Activated CD4-positive, alpha-beta T cell treated with anti-CD3 and anti-CD28 coated beads for 48 hours (primary cell): ENCODE measurements at places on chromosomes 2 and 18.

- no peak for DNase-seq
Observed at GRCh38 chr2:128327180-128327964, 8.7 kb upstream of the HS6ST1 start.

DNA sequence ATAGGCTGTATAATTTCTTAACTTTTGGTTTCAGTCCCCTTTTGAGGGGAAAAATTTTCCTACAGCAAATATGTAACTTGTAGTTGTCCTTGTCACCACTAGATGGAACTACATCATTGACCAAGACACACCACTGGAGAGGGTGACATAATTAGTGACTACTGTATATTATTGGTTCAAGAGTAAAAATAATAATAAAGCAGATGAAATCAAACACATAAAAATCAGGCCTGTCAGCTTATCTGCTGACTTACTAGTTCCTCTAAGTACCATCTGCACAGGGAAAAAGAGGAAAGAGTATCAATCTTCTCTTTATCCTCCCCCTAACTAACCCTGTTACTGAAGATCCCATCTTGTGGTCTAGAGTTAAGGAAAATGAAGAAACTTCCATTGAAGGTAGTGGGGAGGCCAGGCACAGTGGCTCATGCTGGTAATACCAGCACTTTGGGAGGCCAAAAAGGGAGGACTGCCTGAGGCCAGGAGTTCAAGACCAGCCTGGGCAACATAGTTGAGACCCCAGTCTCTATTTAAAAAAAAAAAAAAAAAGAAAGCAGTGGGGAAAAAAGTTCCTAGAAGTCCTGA lies 29.6 kb upstream of the ENOSF1 start:
- no peak for DNase-seq

DNA sequence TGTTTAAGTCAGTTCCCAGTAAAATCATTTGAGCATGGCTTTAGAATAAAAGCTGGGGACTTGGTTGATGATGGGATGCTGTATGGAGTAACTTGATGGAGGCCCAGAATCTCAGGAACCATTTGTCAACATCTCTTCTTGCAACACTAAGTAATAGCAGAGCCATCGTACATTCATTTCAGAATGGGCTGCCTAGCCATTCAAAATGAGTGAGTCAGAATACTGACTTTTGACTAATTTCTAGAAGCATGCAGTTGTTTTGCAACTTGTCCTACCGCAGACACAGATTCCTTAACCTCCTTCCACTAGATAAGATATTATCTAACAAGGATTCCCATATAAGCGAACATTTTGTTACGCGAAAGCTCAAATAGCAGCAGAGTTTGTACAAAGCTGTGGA lies 229.5 kb downstream of the CNTNAP5 start:
- DNase-seq = no peak

- DNase-seq = no peak
Observed at GRCh38 chr18:32446780-32447179, 23.9 kb downstream of the GAREM1 start.

- DNase-seq = no peak
Observed at GRCh38 chr2:98884658-98885057, 51.4 kb downstream of the CRACDL start.

DNA sequence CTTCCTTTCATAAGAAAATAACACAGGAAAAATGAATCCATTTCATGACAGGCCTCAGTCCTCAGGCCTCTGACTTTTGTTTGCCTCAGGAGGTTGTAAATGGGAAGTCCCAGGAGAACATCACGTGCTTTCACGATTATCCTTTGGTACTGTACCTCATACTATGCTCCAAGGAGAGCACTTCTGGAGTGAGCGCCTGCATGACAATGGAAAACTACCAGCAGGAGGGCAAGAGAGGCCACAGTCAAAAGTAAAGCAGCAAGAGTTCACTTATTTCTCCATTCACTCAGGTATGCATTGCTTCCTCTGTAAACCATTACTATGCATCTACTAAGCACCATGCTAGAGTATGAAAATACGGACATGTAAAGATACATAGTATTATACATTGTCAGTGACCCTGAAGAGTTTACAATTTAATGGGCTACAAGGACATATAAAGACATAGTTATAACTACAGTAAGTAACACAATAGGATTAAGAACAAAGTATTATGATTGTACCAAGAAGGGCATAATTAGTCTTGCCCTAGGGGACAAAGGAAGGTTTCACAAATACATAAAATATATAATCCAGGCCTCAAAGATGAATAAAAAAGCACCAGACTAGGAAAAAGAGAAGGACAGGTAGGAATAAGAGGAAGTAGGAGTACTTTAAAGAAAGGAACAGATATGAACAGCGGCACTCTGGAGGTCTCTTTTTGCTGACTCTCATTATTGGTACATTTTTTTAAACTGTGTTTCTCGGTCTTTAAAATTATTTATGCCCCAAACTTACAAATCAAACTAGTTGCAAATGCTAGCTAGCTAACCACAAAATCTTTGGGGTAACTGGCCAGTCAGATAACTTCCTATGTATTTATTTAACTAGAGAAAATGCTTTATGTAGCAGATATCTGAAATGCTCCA lies 806.7 kb downstream of the NRXN1 start:
- no peak for DNase-seq

DNA sequence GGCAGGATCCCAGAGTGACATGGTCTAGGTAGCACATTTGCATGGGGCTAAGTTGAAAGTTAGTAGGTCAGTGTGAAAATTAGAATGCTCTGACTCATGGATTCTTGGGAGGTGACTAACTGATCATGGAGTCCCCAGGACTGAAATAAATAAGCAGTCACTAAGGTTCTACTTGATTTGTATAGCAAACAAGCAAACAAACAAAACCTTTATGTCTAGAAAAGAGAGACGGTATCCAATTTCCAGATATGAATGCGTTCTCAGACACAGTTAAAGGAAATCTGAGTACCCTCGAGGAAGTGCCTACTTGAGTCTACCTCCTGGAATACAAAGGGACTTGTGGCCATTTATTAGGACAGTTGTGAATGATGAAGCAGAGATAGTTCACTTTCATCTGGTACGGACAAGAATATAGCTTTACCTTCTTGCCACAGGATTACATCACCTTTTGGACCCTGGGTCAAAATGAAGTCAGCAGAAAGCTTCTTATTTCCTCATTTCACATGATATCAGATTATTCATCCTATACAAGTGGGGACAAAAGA lies 54.3 kb upstream of the AGPS start:
- no peak for DNase-seq

DNA sequence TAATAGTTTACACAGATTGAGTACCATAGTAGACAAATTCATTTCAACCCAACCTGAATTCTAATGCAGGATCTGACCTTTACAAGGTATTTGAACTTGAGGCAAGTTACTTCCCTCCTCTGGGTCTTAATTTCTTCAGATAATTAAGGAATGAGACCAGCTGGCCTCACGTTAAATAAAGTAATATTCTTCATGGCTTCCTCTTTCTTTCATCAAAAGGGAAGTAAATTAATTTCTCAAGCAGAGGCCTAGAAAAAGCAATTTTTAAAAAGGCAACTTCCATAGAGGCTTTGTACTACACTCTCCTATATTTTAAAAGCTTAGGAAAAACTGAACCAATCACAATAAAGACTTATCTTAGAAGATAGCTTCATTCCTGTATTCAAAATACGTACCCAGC lies 109.2 kb downstream of the EXOC6B start:
- DNase-seq = no peak

DNA sequence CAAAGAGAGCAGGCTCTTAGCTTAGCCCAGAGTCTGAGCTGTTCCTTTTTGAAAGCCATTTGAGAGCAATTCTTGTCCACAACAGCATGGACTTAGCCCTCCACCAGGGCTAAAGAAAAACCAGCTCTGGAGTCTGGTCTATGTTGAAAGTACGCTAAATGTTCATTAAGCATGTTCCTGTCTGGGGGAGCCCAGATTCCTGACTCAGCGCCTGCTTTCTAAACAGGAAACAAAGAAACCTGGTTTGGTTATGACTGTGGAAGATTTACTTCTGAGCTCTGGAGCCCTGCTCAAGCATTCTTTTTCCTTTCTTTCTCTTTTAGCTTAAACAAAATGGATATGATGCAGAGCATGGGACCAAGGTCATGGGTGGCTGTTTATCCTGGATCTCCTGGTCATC lies 279.8 kb downstream of the RBM43 start:
- DNase-seq = peak; percentile 3

GRCh38 chr2:212727751-212728150 lies 189.1 kb upstream of the ERBB4 start:
- DNase-seq = peak; percentile 11

- DNase-seq = no peak
Observed at GRCh38 chr2:160460333-160460731, 33.3 kb downstream of the RBMS1 start.

- no peak for DNase-seq
Observed at GRCh38 chr2:15041429-15041837, 408.9 kb downstream of the LRATD1 start.

- DNase-seq = peak; percentile 33
Observed at GRCh38 chr18:59881728-59882656, 17.8 kb upstream of the PMAIP1 start.

- no peak for DNase-seq
Observed at GRCh38 chr2:126392889-126393288, 263.1 kb upstream of the GYPC start.

DNA sequence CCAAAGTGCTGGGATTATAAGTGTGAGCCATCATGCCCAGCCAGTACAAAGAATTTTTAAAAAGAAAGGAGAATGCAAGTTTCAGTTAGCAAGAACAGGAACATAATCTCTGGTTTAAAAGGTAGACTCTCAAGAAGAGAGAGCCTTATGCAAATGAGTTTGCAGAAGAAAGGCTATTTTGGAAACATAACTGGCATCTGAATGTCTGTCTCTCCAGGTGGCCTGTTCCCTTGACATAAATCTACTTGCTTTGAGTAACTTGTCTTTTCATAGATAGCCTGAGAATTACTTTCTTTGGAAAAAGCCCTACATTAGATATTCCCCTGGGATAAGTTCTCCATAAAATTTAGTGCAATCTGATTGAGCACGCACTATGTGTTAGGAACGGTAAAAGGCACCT lies 109.6 kb downstream of the ICOS start:
- DNase-seq = no peak

GRCh38 chr2:100945930-100946607 lies 56.0 kb upstream of the RPL31 start:
- DNase-seq = no peak

DNA sequence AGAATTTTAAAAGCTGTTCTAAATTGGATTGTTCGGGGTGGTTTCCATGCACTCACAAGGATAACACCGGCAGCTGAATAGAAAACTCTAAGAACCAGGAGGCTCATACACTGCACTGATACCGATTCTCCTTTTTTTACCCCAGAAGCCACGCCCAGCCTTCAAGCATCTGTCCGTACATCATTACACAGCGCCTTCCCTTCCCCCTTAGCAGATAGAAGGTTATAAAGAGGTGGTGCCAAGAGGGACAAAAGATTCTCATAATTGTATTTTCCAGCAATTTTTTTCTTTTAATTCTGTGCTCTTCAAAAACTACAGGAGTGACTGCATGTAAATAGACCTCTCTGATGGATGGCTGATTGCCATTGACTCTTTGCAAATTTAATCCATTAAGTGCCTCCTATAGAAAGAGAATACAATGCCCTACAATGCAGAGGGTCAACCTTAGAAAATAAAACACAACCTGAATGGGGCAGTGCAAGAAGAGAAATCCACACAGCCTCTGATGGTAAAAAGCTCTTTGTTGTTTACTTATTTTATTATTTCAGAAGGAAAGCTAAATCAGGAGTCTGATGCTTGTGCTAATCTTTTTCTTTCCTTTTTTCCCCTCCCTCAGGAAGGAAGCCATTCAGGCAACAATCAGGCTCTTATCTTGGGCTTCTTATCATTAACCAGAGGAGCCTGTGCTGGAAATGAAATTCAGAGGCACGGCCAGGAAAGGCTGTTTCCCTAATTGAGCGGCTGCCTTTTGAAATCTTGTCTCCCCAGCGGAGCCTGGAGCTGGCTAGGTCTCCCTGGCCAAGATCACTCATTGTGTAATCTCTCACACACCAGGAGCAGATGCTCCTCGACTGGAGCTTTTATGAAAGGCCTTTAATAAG lies 198.9 kb upstream of the NABP1 start:
- DNase-seq = no peak

- DNase-seq = no peak
Observed at GRCh38 chr2:203758841-203759689, 52.6 kb downstream of the CD28 start.

- DNase-seq = no peak
Observed at GRCh38 chr18:58603375-58604067, 25.4 kb downstream of the ALPK2 start.

- no peak for DNase-seq
Observed at GRCh38 chr2:42048299-42049220, 739 bp downstream of the PKDCC start.

GRCh38 chr2:206823178-206823577 lies 57.8 kb downstream of the FASTKD2 start:
- no peak for DNase-seq
